ENCODE measurements at places on chromosomes 11 and 22.

DNA sequence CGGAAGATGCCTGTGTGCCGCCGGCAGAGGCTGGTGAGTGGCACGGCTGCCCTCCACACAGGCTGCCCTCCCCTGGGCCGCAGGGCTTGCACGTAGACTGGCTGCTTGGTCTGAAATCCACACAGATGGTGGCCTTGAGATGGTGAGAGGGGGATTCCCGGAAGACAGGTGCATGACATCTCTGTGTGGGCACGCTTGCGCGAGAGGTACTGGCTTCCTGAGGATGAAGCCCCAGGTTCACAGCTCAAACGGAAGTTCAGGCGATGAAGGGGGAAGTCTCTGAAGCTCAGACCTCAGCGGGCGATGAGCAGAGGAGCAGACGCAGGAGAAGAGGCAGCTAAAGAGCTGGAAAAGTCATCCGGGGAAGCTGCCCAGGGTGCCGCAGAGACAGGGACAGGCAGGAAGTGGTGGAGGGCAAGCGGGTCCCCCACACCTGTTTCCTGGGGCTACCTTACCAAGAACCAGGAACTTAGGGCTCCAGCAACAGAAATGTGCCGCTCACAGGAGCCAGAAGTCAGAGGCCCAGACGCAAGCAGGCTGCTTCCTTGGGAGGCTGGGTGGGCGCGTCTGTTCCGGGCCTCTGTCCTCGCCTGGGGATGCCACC is 7.2 kb downstream of the CRELD2 start:
- DNase-seq = peak; percentile 68

DNA sequence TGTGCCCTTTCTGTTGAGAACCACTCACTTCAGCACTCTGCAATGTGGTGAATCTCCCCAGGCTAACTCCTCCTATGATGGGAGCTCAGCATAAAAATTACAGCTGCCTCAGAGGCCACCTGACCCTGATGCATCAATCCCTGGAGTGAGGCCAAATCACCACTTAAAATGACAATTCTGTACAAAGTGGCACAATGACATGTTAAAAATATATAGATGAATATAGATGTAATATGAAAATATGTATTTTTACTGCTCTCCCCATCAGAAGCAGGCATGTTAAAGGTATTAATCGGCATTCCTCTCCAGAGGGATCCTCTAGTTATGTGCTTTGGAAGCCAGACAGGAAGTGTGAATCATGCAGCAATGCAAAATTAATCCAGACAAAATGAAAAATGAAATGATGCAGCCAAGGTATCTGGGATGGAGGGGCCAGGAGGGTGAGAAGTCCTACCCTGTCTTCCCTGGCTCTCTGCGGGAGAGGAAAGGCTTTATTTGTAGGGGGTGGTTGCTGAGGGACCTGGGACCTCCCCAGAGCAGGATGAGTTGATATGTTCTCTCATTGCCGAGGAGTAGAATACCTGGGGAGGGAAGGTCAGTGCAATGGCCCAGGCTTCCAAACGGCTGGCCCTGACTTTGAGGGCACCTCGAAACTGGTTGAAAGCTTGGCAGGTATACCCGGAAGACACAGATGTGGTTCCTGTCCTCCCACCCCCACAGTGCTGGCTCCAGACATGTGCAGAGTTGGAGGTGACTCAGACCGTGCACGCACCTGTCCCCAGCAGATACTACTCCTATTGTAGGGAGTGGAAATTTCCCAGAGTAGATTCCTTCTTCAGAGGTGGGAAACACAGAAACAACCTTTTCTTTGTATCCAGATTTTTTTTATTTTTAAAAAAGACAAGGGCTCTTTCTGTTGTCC is 347.9 kb upstream of the NCAM1 start:
- no peak for DNase-seq

- no peak for DNase-seq
These were observed 275.3 kb downstream of the C11orf87 start for GRCh38 chr11:109697140-109697843.

GRCh38 chr22:30262917-30263741 is 3.5 kb downstream of the OSM start:
- peak; percentile 79 for DNase-seq

DNA sequence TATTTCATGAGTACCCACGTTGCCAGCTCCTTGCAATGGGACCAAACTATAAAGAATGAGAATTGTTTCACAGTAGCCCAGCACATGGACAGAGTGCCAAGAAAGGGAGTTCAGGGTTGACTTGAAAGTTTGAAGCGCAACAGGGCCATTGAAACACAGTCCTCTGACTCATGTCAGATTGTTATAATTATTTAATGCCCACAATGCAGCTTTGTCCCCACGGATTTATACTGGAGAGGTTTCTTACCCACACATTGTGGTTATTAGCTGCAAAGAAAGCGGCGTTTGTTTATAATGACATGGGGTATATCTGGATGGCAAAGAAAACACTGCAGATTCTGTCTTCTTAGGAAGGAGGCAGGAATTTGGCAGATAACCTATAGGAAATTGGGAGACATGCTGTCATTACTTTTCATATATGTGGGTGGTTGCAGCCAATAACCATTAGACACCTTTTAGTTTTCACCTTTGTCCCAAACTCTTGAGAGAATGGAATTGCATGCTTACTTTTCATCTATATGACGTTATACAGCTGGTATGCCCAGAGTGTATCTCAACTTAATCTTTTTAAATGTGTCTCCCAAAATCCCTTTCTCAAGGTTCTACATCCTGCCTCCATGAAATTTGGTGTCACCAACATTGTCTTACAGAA is 143.6 kb downstream of the TEAD1 start:
- DNase-seq = no peak

DNA sequence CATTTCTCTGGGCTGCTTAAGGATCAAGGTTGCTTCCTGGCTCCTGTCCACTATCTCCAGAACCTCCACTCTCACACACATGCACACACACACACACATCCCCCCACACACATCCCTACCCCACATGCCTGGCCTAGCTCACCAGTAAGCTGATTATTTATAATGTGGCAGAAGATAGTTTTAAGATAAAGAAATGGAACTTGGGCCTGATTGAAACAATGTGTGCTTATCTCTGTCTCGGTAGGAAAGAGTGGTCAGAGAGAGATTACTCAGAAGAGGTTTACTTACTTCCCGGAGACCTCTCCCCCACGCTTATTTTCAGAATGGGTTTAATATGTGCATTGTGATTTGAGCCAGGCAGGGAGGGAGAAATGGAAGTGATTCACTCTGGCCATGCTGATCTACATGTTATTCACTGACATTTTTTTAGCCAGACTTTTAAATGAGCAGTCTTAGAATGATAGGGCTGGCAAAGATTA is 422.4 kb downstream of the TENM4 start:
- DNase-seq = no peak

DNA sequence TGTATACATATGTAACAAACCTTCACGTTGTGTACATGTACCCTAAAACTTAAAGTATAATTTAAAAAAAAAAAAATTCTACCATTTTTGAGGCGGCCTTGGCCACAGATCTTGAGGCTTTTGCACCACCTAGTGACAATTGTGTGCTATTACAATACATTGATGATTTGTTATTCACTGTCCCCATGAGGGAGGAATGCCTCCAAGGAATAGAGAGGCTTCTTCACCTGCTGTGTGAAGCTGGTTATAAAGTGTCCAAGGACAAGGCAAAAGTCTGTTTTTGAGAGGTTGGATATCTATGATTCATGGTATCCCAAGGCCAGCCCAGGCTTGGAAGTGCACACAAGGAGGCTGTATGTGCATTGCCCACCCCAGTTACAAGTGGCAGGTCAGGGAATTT is 30.7 kb downstream of the SLC22A25 start:
- no peak for DNase-seq

GRCh38 chr11:8733852-8734251 is 51.3 kb downstream of the RPL27A start:
- DNase-seq = no peak

GRCh38 chr22:22684580-22685561 is 40.5 kb downstream of the GGTLC2 start:
- no peak for DNase-seq

DNA sequence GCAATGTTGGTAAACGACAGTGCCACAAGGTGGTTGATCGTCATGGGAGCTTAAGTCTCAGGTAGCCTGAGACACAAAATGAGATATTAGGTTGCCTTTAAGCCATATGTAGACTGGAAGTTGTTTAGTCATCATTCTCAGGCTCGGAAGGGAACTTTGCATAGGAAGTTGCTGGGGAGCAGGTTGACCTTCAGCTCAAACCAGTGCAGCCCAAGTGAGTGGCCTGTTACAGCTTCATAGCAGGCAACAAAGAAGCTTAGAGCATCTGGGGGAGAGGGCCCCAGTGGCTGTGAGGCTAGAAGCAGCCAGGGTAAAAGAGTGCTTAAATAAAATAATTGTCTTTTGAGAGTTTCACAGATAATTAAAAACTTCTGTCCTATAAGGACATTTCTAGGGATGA is 404.0 kb downstream of the GUCY1A2 start:
- no peak for DNase-seq

DNA sequence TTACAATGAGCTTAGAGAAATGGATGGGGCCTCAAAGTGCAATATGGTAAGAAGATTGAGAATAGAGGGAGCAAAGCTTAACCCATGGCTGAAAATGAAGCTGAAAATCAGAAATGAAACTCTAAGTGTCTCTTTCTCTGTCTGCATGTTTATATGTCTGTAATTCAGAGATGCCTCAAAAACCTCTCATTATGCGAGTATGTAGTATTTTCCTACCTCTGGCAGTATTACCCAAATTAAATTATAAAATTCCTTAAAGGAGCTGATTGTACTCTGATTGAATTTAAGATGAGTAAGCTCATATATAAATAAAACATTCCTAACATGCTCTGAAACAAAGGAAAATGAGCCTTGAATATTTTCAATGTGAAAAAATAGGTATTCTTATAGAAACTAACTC is 39.8 kb upstream of the PRSS23 start:
- DNase-seq = no peak

GRCh38 chr11:7512525-7513233 is 1.1 kb upstream of the PPFIBP2 start:
- no peak for DNase-seq

GRCh38 chr11:85947431-85948272 is 92.5 kb downstream of the CCDC83 start:
- DNase-seq = no peak

GRCh38 chr11:99098751-99099150 is 78.0 kb downstream of the CNTN5 start:
- DNase-seq = no peak
